ENCODE measurements at places on chromosomes 6 and 20.

GRCh38 chr6:106630366-106630765 is 988 bp downstream of the QRSL1 start:
- no peak for DNase-seq

DNA sequence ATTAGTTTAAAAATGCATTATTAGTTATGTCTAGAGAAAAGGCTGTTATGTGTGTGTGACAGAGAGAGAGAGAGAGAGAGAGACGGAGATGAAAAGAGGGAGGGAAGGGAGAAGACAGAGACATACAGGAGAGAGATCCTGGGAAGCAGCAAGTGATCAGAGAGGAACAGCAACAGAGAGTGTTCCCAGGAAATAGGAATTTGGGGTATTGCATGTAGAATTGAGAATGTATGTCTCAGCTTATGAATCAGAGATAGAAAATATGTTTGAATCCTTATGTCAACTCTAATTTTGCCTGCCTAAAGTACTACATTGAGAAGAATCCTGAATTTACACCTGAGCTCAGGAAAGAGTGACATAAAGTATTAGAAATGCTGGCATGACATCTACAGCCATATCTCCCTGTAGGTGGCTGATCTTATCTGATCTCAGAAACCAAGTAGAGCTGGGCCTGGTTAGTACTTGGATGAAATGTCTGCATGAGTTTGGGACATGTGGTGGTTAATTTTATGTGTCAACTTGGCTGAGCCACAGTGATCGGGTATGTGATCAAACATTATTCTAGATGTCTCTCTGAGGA is 130.6 kb downstream of the TENT5A start:
- DNase-seq, result no peak

DNA sequence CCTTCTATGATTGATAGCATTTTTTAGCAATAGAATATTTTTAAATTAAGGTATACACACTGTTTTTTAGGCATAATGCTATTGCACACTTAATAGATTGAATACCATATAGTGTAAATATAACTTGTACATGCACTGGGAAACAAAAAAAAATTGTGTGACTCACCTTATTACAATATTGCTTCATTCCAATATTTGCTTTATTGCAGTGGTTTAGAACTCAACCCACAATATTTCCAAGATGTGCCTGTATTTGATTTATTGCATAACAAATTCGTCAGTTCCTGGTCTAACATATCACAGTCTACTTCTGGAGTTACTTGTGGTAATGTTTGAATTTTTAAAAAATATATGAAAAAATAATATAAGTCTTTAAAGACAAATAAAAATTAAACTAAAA is 41.9 kb upstream of the DEFB112 start:
- peak; percentile 66 for DNase-seq

DNA sequence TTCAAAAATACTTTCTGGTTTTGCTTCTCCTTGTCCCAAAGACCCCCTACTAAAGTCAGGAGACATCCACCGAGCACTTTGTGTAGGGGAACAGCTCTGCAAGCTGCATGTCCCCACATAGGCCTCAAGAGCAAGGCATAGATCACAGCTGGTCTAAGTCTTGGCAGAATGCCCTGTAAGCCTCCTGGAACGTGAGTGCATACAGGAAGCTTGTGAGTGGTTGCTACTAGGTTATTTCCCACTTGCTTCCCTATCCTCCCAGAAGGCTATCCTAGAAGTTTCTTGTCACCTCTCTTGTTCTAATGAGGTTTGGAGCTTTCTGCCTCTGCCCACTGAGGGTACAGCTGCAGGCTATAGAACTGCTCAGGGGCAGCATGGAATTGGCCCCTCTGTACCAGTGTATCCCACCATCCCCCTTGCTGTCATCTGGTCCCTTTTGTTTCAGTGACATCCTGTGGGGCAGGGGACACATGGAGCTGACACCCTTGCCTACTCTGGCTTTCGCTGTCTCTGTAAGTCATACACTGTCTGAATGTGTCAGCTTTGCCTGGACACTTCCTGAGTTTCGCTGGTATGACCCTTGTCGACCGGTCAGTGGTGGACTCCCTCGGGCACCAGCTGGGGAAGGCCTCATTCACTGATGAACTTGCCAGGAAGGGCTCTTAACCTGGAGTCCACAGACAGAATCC is 35.6 kb upstream of the KCNK16 start:
- DNase-seq, result peak; percentile 62

DNA sequence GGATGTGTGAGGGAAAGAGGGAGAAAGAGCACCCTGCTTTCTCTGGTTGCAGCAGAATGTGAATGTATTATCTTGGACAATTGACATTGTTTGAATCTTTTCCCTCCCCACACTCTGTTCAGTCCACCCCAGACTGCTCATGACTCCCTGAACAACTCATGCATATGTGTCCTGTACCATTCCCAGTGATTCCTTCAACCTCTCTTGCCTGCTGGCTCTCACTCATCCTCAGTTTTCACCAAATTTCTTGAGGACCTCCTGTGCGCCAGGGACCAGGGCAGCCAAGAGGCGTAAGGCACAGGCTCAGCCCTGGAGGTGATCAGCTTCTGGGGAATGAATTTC is 5.4 kb downstream of the NOX3 start:
- no peak for DNase-seq
